ENCODE measurements at places on chromosomes 11 and 22.

DNA sequence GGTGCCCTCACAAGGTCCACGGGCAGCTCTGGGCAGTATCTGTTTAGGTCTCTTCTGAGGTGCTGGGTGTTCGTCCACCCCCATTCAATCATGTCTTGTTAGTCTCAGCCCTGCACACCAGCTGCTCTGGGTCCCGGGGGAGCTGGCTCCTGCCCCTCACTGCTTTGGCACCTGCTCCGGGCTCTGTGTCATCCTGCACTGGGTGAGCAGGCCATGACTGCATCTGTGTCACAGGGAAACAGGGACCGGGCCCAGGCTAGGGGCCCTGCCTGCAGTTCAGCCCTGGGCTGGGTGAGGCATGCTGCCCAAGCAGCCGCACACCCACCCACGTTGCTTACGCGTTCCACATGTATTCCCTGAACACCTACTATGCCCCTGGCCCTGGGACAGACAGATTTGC is 43.9 kb downstream of the ELFN2 start:
- DNase-seq: no peak

GRCh38 chr11:111960916-111961315 is 23.8 kb downstream of the DIXDC1 start:
- no peak for DNase-seq

- no peak for DNase-seq
Observed at GRCh38 chr11:45344028-45344427, 57.9 kb upstream of the SYT13 start.

DNA sequence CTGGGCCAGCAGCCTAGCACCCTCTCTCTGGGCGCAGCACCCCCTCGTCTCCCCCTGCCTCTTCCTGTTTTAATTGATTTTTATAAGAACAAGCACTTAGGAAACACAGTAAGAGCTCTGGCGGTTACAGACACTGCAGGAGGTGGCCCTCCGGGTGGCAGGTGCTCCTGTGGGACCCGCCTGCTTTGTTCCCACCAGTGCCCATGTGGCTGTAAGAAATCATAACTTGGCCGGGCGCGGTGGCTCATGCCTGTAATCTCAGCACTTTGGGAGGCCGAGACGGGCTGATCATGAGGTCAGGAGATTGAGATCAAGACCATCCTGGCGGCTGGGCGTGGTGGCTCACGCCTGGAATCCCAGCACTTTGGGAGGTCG is 18.4 kb downstream of the TSPAN4 start:
- DNase-seq: no peak

DNA sequence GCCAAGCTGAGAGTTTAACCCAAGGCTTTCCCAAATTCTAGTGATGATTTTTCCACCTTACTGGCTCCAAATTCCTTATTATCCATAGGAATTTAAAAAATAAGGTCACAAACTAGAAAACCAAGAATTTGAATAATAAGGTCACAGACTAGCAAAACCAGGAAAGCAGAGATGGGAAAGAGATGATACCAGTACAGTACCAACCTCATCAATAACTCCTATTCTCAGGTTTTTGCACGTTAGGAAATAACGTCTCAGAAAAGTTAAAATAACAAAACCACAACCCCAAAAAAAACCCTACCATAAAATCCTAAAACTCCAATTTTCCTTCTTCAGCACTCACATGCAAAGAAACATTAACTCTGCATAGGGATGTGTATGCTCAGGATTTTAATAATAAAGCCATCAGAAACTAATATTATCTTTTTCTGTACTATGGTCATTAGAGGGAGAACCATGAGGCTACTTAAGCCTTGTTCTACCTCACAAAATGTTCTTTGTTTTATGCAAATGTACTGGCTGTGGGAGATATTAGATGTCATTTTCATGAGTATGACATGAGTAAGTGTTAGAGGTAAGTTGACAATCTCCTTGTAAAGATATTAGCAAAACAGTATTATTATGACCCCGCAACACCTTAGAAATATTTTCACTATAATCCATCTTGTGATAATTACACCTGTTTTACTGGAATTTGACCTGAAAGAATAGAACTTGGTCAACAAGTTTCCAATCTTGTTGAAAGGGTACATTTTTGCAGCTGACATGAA is 16.1 kb upstream of the EED start:
- no peak for DNase-seq

GRCh38 chr11:79897896-79898295 is 457.1 kb upstream of the TENM4 start:
- no peak for DNase-seq

DNA sequence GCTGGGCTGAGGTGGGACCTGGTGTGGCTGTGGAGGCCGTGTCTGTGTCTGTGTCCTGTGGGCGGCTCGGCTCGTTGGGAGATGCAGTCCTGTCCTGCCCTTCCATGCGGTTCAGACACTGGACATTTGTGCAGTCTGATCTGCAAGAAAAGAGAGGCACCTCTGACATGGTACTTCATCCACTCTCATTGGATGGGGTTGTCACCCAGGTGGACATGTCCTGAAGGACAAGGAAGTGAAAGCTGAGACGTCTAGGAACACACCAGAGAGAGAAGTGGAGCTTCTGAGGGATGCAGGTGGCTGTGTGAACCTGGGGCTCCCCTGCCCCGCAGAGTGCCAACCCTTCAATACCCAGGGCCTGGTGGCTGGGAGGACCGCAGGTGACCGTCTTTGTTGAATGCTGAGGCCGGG is 18.4 kb downstream of the TBX1 start:
- DNase-seq: no peak

DNA sequence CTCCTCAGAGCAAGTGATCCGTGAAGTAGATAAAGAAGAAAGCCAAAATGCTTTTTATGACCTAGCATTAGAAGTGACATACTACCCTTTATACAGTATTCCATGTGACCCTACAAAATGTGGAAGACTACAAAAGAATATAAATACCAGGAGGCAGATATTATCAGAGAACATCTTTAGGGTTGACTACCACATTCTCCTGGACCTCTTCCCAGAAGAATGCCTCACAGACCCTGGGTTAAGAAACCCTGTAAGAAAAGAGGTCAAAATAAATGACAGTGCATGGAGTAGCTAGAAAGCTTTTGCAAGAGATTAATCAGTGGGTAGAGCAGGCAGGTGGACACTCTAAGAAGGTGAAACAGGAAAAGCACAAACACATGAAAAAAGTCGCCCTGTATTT is 69.2 kb downstream of the FANCF start:
- DNase-seq: no peak

GRCh38 chr11:316031-316701 is 2.3 kb downstream of the IFITM1 start:
- no peak for DNase-seq

DNA sequence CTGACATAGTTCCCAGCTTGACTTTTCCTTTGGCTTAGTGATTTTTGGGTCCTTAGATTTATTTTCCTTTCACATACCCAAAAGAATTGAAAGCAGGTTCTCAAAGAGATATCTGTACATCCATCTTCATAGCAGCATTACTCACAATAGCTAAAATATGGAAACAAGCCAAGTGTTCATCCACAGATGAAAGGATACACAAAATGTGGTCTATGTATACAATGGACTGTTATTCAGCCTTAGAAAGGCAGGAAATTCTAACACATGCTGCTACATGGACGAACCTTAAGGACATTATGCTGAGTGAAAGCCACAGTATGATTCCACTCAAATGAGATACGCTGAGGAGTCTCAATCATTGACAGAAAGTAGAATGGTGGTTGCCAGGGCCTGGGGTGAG is 171.8 kb downstream of the IGLL1 start:
- no peak for DNase-seq

GRCh38 chr22:45718391-45718790 is 46.8 kb downstream of the ATXN10 start:
- no peak for DNase-seq

DNA sequence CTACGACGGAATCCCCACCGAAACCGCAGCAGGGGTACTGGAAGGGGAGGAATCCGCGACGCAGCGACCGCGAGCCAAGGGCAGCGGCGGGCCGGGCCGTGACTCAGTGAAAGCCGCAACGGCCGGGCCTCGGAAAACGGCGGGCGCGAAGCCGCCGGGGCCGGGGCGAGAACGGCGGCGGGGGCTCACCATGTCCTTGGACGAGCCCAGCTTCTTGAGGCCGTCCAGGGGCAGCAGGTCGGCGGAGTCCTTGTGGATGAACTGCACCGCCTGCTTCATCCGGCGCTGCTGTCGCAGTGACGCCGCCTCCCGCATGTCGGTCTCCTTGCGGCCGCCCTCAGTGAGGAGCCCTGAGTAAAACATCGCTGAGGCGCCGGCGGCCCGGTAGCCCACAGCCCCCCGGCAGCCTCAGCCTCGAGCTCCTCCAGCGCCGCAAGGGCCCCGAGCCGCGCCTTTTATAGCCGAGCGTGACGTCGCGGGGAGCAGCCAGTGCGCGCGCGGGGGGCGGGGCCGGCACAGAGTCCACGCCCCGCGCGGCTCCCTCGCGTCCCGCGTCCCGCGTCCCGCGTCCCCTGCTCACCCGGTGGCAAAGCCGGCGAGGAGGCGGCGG is at the start of gene NRIP3:
NRIP3 (minus strand) TSS at position 429 of the 610 bp plus-strand sequence; CDS start at position 363, 66 bp downstream.
- DNase-seq: no peak

DNA sequence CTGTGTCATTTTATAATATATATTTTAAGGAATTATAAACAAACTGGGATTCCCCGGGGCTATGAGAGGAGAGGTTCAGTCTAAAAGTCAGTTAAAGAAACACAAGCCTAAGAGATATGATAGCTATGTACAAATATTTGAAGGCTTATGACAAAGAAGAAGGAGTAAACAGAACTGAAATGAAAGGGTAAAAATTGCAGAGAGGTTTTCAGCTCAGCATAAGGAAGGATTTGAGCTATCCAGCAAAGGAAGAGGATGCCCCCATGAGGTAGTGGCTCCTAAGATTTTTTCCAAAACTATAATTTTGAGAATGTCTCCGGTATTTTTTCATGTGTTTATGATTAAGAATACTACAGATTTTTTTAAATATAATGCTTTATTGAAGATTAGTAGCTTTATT is 57.9 kb upstream of the ANGPTL5 start:
- no peak for DNase-seq

GRCh38 chr22:49575703-49576081 is 252.0 kb downstream of the BRD1 start:
- DNase-seq: no peak

- DNase-seq: no peak
Observed at GRCh38 chr11:65125197-65126056, 3.3 kb downstream of the MRPL49 start.

- DNase-seq: no peak
Observed at GRCh38 chr11:1660111-1660867, 30.7 kb downstream of the KRTAP5-5 start.

DNA sequence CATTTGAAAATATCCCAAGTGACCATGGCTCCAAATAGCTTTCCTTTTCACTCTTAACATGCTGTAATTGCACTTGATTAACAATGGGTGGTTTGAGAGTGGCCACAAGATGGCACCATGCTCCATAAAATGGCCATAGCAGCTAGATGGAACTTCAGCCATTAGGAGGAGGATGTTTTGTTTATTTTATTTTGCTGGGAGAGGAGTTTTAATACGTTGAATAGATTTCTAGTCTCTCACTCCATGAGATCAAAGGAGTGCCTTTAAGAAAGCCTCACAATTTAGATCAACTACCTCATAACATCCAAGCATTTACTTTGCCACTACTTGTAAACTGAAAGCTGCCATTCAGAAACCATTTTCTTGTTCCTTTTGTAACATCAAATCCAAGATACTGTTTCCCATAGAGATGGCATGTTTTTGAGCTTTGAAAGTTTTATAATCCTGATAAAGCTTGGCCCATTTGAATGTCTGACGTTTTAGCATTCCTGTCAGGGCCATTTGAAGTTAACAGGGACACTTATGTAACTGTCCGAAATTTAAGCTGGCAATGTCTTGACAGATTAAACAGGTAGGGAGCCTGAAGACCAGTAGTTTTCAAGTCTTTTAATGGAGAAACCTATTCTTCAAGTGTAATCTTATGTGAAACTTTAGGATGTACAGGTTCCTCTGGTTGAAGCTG is 4.7 kb downstream of the FEN1 start:
- no peak for DNase-seq

DNA sequence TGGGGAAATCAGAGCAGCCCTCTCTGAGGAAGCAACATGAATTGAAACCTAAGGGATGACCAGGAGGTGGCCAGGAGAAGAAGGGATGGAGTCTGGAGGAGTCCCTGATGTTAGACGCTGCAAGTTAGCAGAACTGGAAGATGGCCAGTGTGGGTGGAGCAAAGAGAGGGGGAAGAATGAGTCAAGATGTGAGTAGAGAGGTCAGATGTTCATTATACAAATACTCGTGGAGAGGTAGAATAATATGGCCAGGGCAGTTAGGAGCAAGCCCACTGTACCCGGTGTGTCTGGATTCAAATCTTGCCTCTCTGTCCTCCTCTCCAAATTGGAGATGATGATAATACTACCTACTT is 242.0 kb downstream of the TENM4 start:
- DNase-seq: no peak

DNA sequence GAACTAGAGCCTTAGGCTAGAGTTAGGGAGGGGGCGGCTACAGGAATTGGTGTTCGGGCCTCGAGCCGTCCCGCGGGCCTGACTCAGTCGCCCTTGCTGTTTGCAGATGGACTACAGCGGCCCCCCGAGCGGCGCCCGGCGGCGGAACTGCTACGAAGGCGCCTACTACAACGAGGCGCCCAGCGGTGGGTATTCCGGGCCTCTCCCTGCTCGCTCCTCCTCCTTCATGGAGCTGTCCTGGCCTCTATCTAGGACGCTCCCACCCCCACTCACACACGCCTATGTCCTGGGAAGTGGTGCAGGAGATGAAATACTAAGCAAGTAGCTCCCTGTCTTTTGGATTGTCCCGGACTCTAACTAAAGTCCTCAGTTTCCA is 1.4 kb downstream of the MYOD1 start:
- no peak for DNase-seq

- DNase-seq: no peak
Observed at GRCh38 chr11:11528986-11529385, 92.8 kb downstream of the GALNT18 start.

GRCh38 chr11:35223371-35223796 is 84.4 kb downstream of the CD44 start:
- no peak for DNase-seq

DNA sequence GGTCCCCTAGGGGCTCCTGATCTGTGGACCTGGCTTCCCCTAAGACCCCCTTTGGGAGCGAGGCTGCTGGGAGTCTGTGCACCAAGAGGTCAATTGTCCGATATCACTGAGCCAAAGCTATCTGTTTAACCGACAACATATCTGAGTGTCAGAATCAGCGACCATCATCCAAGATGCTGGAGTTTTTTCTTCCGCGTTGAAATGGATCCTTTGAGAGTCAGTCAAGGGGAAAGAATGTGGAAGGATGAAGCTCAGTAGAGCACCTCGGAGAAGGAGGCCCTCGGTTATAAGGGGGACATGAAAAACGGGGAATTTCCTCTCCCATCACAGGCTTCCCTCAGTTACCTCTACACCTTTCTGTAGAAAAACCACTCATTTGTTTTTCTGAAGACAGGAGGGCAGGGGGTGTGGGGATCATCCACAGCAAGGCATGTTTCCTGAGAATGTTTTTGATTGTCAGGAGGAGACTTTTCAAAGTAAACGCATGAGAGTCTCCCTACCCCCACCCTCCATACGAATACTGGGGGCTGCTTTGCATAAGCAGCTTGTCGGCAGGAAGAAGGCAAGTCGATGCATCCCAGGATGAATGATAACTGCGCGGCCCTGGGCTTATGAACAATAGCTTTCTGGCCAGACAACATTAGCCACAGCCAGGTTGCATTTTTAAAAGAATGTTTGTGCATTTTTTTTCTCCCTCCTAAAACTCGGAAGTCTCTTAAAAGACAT is 37.7 kb upstream of the CCND1 start:
- DNase-seq: no peak
